Stimulated activated CD8-positive, alpha-beta memory T cell treated with anti-CD3 and anti-CD28 coated beads, Interleukin-2, amount 100 ng/mL, for 1 hour (primary cell): ENCODE measurements at places on chromosomes 3 and 15.

DNA sequence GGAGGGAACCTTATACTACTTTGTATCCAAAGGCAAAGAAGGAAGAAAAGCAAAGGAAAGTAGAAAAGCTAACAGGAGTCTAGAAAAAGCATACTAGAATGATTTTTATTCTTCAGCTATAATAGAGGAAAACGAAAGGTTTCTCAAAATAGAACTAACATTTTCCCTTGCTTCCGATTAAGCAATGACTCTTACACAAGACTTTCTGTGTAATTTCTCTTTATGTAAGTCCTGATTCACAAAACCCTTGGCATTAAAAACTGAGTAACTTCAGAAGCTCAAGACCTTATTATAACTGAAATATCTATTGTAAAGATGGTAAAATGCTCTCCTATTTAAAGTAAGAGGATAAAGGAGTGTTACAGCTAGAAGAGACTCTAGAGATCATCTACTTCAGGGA lies 97.4 kb downstream of the DTWD1 start:
- DNase-seq: no peak

DNA sequence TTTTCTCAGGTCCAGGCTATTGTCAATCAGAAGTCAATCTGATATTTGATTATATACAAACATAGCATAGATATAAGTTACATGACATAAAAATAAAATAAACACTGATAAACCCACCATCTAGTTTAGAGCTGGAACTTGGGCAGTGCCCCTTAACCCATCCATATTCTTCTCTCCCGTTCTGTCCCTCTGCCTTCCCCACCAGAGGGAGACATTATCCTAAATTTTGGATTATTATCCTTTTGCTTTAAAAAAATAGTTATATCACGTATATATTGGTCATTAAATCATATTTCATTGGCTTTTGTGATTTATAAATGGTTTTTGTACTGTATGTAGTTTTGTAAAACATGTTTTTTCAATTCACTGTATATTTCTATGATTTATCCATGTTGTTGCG lies 107.9 kb downstream of the GMPS start:
- no peak for DNase-seq

- no peak for DNase-seq
Observed at GRCh38 chr15:36682101-36682500, 102.7 kb downstream of the CDIN1 start.

- DNase-seq: no peak
Observed at GRCh38 chr3:62479326-62479725, 106.0 kb upstream of the FEZF2 start.

GRCh38 chr15:45653702-45654424 lies 19.0 kb downstream of the SQOR start:
- DNase-seq: no peak

DNA sequence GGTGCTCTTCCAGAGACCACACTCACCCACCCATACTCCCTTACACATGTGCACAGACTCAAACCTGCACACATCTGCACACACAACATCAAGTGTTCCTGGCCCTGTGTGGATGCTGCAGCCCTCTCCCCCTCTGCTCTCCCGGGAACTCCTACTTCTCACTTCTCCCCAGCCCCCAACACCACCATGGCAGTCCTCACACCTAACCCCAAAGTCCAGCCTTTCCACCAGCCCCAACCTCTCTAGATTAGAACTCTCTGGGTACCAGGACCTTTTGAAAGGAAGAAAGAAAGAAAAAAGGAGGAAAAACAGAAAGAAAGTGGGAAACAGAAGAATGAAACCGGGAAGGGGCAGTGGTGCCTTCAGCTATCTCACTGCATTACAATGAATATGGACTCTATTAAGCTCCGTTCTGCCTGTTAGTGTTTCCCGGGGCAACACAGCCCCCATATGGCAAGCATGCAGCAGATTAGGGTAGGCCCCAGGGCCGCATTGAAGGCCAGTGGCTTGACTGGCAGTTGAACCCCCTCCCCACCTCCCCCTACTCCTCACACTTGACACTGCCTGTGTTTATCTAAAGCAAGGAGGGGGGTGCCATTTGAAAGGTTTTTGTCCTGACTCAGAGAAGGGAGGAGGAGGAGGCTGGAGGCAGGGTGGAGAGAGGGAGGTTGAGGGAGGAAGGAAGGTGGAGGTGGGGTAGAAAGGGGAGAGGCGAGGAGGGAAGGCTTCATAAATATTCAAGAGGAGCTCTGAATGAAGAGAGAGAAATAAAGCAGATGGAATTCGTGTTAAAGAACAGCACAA lies 30.1 kb downstream of the BOC start:
- no peak for DNase-seq

DNA sequence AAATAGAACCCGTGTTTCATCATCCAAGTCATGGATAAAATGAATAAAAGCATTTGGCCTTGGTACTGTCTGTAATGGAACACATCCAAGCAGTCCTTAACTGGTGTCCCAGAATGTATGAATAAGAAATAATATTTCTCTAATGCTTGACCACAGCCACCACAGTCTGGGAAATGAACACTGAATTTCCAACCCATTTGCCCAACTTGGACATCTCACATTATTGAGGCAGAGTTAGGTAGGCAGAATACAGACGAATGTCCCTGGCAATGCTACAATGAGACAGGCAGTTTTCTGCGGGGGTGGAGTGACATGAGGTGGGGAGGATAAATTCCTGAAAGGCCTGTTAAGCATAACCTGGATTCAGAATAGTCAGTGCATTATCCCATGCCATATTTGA lies 245.7 kb downstream of the ZIC1 start:
- DNase-seq: no peak

- no peak for DNase-seq
Observed at GRCh38 chr3:189824629-189825312, 193.6 kb downstream of the TP63 start.

DNA sequence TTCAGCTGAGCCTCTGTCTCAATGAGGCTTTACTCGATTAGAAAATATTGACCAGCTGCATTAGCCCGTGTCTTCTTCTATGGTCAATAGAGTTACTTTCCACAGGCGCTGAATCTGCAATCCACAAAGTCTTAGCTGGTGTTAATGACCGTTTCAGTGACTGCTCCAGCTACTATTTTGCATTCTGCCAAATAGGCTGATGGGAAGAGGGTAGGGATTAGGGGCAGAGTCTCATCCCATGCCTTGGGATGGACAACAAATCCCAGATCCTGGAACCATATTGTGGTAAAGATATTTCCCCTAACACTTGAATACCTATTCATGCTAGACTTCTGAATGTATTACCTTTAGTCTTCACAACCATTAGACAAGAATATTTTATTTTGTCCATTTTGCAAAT lies 29.5 kb upstream of the MAGI1 start:
- DNase-seq: no peak
